ENCODE measurements at places on chromosomes 11 and 22.

GRCh38 chr22:37552524-37553163 is 7.6 kb upstream of the CDC42EP1 start:
- no peak for DNase-seq

DNA sequence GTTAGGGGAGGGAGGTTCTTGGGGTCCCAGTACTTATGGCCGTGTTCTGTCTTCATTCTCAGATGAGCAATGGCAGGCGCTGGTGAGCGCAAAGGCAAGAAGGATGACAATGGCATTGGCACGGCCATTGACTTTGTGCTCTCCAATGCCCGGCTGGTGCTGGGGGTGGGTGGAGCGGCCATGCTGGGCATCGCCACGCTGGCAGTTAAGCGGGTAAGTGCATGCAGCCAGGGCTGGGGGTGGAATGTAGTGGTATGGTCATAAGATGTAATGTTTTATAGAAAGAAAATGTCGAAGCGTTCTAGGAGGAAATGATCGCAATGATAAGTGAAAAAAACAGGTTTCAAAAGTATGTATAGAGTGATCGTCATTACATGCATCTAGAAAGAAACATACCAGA is 9.1 kb upstream of the ATF4 start:
- no peak for DNase-seq

DNA sequence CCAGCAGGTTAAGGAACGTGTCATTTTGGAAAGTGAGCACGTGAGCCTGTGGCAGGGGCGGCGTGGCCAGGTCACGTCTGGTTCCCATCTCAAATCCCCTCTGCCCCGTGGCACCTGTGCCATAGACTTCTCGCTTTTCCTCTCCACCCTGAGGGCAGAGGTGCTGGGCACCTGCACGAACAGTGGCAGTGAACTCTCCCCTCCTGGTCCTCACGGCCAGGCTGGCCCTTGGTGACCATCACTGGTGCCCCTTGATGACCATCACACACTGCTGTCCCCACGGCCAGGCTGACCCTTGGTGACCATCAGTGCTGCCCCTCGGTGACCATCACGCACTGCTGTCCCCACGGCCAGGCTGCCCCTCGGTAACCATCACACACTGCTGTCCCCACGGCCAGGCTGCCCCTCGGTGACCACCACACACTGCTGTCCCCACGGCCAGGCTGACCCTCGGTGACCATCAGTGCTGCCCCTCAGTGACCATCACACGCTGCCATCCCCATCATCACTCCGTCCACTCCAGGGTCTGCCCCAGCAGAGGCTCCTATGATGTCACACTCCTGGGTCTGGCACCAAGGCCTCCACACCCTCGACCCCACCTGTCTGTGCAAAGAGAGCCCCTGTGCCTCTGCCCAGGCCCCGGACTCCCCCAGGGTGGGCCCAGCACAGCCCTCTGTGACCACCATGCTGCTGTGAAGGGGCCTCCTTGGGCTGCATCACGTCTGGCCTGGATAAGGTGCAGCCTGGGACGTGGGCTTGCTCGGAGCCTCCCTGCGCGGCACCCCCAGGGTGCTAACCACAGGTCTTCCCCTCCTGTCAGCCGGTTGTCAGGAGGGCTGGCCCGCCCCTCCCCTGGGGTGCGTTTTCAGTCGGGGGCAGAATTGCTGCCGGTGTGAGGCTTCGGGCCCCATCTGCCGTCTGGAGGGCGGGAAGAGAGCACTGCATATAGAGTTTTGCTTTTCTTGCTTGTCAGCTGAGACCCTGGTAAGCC is 738.6 kb downstream of the BRD1 start:
- DNase-seq: no peak

- DNase-seq: no peak
Measured at GRCh38 chr22:45910928-45911467, 66.0 kb downstream of the WNT7B start.
